ENCODE measurements at places on chromosomes 4 and X.

DNA sequence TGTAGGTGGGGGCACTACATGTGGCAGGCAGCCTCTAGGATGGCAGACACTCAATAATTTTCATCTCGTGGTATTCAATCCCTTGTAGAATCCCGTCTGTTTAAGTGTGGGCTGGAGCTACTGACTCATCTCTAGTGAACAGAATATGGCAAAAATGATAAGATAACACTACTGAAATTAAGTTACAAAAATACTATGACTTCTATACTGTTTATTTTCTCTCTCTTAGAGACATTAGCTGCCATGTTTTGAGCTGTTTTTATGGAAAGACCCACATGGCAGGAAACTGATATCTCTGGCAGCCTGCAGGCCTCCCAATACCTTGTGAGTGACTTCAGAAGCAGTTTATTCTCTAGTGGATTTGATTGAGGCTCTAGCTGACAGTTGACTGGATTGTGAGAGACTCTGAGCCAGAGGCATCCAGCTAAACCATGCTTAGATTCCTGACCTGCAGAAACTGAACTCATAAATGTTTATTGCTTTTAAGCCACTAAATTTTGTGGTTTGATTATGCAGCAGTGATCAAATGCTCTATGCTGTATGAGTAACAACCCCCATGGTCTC lies 298.8 kb upstream of the CTSO start:
- DNase-seq = no peak

- DNase-seq = no peak
These were observed 21.2 kb upstream of the MID2 start for GRCh38 chrX:107804427-107804826.

- no peak for DNase-seq
These were observed 202.1 kb downstream of the PRDM5 start for GRCh38 chr4:120720354-120720934.

DNA sequence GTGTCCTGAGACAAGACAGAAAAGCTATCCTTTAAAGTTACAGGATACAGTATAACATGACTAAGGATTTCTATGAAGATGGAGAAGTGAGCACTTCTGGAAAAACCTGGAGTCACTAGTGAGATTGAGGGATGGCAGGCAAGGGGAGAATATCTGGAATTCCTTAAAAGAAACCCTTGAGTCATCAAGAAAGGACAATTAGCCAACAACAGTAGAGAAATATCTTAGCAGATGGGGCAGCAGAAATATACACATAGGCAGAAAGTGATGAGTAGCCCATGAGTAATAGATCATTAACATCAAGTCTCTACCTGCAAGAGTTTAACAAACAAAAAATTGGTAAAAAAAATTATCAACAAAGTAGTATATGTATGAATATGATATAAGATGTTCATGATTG lies 858.8 kb upstream of the FRG1 start:
- no peak for DNase-seq

DNA sequence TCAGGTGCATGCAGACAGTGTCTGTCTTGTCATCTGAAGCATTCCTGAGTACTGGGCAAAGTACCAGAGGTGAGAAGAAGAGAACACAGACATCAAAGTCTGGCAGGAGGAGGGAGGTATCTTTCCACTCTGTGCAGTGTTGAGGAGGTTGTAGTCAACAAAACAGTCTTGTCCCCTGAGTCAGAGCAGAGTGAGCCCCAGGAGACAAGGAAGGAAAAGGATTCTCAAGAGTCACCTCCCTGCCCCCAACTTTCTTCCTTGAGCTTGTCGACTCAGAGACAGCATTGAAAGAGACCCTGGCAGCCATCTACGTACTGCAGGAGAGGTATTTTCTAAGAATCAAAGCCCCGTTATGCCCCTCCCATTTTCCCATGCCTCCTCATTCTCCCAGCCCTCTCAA lies 4.4 kb upstream of the SRPX start:
- DNase-seq = no peak

DNA sequence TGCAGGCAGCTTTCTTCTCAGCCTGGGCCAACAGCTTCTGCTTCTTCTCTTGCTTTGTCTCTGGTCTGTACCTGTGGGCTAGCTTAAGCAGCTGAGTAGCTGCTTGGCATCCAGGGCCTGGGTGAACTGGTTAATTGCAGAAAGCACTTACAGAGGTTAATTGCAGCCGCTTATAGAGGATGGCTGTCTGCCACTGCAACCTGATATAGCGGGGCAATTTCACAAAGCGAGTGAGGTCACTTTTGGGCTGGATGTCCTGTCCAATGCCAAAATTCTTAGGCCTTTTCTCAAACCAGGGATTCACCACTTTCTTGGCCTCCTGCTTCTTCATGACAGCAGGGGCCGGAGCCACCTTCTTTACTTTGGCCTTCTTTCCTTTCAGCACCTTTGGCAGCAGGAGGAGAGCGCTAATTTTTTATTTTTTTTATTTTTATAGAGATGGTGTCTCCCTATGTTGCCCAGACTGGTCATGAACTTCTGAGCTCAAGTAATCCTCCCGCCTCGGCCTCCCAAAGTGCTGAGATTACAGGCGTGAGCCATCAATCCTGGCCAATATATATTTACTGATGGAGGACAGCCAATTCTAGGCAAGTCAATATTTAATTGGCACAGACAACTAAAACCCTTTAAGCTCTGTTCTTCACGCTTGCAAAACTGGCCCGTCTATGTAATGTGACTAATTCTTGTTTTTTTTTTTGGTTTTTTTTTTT lies 61.0 kb downstream of the ENOPH1 start:
- DNase-seq = no peak

- DNase-seq = no peak
These were observed 121.1 kb upstream of the NDST4 start for GRCh38 chr4:115234405-115235093.

DNA sequence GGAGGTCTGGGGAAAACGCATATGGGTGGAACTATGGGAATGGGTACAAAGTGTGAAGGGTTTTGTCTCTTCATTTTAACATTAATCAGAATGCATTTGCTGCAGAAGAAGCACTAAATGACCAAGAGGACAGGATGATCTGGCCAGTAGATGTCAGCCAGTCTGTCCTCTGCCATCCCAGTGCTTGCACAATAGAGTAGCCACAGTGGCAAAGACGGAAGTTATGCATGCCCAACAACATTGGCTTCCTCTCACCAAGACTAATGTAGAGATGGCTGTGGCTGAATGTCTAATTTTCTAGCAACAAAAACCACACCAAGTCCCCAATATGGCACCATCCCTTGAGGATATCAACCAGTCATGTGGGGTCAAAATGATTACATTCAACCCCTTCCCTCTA lies 45.0 kb upstream of the ARHGEF6 start:
- no peak for DNase-seq

- DNase-seq = no peak
These were observed 2.8 kb downstream of the VEGFC start for GRCh38 chr4:176789955-176790354.

- no peak for DNase-seq
These were observed 1233.4 kb upstream of the ADGRL3 start for GRCh38 chr4:59966758-59967157.

- no peak for DNase-seq
These were observed 49.6 kb downstream of the KLF8 start for GRCh38 chrX:56281789-56282188.

DNA sequence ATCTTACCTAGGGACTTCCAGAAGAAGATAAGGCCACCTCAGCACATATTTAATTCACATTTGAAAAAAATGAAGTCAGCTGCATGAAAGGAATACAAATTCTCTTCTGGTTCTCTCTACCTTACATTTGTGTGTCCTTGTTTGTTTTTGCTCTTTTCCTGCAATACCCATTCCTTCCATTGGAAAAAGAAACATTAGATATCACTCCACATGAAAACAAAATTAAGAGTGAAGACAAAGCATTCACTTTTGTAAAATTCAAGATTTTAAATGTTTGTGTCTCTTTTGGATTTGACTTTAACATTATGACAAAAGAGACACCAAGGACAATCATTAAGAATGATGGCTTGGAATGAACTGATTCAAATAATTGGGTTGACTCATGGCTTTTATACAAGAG lies 1351.8 kb downstream of the FSTL5 start:
- DNase-seq = no peak

DNA sequence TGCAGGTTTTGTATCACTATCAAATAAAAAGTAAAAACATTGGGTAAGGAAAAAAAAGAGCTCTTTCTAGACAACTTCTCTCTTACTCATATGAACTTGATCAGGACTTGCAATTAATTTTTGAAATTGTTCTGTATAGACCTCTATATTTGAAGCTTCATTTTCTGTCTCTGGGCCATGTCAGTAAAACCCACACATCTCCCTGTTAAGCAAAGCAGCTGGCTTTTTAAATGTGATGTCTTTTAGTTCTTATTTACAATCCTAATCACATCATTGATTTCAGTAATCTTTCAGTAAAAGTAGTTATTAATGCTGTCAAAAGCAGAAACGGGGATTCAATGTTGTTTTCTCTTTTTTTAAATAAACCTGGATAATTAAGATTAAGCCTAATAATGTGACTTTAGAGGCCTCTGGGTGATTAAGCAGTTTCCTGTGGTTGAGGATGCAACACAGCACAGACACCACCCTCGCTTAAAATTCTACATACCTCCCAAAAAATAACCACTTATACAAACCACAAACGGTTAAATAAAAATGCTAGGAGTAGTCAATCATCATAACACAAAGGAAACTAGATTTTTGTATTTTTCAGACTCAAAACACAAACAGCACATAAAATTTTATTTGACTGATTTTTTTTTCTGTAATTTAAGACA lies 5.2 kb upstream of the PCDH10 start:
- DNase-seq = no peak

- DNase-seq = no peak
These were observed 55.6 kb downstream of the SNCA start for GRCh38 chr4:89781321-89781720.

DNA sequence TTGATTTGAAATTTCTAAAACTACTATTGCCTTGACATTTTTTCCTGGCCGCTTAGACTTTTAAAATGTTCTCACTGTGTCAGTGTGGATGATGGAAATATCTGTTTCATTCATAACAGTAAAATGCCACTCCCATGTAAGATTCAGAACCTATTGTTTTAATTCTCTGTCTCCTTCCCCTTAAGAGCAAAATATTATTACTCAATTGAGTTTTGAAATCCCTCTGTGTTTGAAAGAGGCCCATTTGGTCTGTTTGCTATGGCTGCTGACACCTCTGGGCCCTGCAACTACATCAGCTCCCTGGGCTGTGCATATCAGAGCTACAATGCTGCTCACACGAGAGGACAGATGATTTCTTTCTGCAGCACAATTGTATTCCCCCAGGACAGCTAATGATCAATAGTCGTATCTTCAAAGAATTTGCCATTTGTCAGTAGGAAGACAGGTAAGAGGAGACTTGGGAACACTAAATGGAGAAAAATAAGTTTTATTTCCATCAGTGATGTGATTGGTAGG lies 388.0 kb upstream of the GALNT7 start:
- DNase-seq = no peak

DNA sequence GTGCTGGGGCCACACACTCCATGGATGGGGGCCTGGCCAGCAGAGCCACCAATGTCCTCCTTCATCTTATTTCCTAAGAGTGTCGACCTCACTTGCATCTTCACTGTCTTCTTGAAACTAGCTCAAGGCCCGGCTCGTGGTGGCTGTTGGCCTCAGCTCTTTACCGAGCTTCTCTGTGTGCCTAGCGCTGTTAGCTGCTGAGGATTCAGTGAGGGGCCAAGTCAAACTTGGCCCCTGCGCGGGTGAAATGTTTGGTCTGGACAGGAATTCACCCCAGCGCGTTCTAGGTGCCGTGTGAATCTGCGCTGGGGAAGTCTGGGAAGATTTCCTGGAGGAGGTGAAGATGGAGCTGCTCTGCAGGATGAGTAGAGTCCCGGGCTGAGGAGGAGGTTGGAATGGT lies 8.5 kb downstream of the SORCS2 start:
- no peak for DNase-seq

- no peak for DNase-seq
These were observed 52.3 kb downstream of the MEPE start for GRCh38 chr4:87884976-87885549.

- DNase-seq = no peak
These were observed 76.4 kb upstream of the MYOZ2 start for GRCh38 chr4:119059221-119059620.

DNA sequence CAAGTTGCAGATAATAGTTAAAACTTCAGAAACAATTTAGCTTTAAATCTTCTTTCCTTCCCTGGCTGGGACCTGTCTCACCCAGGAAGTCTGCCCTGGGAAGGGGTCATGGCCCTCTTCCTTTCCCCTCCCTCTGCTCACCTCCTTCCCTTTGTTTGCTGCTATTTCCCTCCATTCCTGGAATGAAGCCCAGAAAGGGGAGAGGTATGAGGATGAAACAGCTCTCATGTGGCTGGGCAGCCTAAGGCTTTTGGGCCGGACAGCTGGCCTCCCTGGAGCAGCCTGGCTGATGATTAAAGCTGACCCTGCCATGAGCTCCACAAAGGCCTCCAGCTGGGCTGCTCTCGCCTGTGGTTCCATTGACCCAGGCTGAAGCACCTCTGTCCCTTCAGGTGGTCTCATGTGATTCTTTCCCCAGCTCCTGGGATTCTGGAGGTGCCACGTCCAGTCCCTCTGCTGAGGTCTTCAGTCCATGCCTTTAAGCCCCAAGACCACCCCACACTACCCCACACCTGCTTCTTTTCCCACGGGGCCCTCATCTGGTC lies 202.1 kb downstream of the PTTG2 start:
- DNase-seq = no peak

DNA sequence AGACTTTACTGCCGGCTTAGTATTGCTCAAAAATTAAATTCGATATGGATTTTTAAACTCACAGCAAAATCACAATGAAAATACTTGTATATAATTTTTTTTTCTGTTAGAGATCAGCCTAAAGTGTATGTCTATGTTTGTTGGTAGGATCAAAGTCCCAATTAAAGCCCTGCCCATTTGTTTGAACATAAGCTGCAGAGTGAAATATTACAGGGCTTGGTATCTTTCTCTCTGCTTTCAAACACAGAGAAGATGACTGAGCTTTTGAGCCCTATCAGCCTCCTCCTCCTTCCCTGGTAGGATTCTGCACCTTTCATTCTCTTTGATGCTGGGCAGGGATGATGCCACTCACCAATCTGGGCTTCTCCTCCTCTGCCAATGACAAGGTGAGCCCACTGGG lies 345.4 kb downstream of the PPP1R2C start:
- DNase-seq = no peak

- DNase-seq = no peak
These were observed 22.9 kb downstream of the EXOC1 start for GRCh38 chr4:55876387-55876786.

- DNase-seq = no peak
These were observed 115.1 kb downstream of the SOWAHB start for GRCh38 chr4:76782837-76783236.

DNA sequence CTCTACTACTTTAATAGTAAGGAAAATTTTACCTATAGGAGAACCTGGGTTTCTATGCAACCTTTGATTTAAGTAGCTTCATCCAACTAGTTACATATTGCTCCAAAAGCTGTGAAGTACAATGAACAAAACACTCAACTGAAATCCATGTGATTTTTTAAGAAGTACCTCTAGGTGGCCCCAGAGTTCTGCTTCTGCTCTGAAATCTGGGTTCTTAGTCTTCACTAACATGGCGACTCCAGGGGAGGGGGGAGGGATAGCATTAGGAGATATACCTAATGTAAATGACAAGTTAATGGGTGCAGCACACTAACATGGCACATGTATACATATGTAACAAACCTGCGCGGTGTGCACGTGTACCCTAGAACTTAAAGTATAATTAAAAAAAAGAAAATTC lies 73.4 kb upstream of the MAGEB2 start:
- DNase-seq = no peak
